A673 (cell line): ENCODE measurements at places on chromosomes 6 and 20. TPM values are rescaled to one million over a fixed set of nuclear protein-coding genes. Genes with fewer than 3 reads are reported as not detected.

GRCh38 chr6:135851442-135852271, at the start of gene PDE7B:
PDE7B (plus strand) TSS chr6:135851701.
- peak; percentile 47 for DNase-seq

DNA sequence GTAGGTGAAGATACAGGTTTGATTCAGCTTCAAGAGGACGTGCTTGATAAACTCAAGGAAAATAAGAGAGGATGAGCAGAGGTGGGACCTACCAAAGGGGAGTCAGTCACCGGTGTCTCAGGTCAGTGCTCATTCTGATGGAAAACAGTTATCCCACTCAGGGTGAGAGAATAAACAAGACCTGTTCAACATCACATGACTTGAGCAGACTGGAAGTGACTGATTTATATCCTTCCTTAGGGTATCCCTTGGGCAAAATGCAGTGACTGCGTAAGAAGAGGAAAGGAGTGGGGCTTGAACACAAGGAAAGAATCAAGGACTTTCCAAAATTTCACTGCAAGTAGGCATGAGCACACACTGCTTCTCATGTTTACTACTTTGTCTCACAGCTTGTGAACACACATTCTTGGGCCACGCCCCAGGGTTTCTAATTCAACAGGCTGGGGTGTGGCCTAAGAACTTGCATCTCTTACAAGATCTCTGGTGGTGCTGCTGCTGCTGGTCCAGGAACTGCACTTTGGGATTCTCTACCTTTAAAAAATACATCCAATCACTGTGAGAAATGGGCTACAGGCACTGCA, 11.6 kb downstream of the CST3 start:
- no peak for DNase-seq

DNA sequence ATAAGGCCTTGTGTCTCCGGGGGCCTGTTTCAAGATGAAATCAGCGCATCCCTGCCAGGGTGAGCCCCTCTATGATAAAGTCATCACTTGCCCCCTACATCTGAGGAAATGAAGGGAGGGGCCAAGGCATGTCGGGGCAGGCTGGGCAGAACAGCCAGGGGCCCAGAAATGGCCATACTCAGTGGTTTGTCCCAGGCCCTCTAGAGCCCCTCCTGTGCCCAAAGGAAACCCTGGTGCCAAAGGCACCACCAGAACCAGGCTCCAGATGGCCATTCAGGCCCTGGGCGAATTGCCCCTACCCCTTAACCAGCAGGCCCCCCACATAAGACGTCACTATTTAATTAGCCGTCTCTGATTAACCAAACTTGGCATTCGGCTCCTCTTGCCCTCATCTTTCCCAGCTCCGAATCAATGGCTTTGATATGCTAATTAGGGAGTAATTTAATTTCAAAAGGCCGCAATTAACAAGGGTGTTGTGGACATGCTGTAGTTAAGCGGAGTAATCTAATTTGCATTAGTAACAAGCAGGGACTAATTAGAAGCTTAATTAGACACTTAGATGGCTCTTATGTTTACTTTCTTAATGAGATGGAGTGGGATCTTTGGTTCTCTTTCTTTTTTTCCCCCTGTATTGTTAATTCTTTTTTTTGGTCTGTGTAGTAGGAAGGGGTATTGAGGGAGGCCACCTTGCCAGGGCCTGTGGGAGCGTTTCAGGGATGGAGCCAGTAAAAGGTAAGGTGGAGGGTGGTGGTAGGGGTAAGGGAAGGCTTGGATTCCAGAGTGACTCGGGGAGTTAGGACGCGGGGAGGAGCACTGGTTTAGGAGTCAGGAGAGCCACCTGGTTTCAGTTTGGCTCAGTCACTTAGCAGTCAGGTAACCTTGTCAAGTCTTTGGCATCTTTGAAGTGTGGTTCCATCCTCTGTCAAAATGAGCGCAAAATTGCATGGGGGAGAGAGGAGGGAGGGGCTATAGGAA, 9.4 kb downstream of the FOXP4 start:
- no peak for DNase-seq

GRCh38 chr6:9527679-9528286, 887.1 kb downstream of the TFAP2A start:
- no peak for DNase-seq

The SAPCD1 gene
- total RNA-seq: 9.9 and 19.9 TPM in 2 replicates

The OR2H2 gene
- total RNA-seq: not detected in 2 replicates

The CYB5R4 gene
- total RNA-seq: 23.8 and 26.2 TPM in 2 replicates

The SOX18 gene
- 0.30 and 0.70 TPM in 2 replicates for total RNA-seq
